Stimulated activated CD8-positive, alpha-beta memory T cell treated with anti-CD3 and anti-CD28 coated beads, Interleukin-7, amount 100 ng/mL, for 1 hour (primary cell): ENCODE measurements at places on chromosomes 6 and 20.

DNA sequence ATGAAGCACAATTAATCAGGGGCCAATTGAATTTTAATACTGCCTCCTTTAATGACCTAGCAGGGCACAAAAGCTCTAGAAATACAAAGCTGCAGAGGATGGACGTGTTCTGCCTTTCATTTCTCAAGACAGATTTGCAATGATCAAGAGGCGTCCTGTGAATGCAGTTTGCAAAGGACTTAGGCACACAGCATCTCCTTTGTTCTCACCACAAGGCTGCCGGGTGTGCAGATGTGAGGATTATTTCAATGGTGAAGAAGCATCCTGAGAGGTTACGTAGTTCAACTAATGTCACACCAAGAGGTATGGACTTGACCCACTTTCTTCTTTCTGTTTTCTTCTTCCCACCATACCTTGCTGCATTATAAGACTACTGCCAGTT is 42.9 kb upstream of the SPTLC3 start:
- DNase-seq, result no peak

- DNase-seq, result no peak
Observed at GRCh38 chr20:16672299-16672698, 57.5 kb upstream of the SNRPB2 start.

- DNase-seq, result no peak
Observed at GRCh38 chr20:24273251-24273650, 196.2 kb upstream of the SYNDIG1 start.

DNA sequence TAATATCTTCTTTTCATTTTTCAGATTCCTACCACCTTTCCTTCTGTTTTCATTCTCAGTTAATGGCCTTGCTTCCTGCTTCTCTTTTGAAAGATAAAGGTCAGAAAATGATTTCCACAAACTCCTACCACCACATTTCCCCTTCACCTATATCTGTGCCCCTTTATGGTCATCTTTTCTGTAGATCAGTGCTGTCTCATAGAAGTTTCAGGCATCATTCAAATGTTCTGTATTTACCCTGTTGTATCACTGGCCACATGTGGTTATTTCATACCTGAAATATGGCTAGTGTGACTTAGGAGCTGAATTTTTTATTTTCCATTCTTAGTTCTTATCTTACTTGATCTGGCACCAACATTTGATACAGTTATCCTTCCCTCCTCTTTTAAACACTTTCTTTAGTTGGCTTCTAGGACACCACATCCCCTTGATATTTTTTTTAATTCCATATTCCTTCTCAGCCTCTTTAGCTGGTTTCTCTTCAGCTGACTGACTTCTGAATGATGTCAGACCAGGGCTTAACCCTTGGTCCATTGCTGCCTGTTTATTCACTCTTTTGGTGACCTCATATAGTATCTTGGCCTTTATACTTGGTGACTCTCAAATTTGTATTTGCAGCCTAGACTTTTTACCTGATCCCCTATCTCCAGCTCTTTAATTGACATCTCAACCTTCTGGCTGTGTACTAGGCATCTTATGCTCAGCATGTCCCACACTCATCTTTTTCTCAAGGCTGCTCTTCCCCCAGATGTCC is 81.0 kb downstream of the ATRN start:
- no peak for DNase-seq

GRCh38 chr6:80528115-80528514 is 421.6 kb downstream of the BCKDHB start:
- DNase-seq, result no peak

DNA sequence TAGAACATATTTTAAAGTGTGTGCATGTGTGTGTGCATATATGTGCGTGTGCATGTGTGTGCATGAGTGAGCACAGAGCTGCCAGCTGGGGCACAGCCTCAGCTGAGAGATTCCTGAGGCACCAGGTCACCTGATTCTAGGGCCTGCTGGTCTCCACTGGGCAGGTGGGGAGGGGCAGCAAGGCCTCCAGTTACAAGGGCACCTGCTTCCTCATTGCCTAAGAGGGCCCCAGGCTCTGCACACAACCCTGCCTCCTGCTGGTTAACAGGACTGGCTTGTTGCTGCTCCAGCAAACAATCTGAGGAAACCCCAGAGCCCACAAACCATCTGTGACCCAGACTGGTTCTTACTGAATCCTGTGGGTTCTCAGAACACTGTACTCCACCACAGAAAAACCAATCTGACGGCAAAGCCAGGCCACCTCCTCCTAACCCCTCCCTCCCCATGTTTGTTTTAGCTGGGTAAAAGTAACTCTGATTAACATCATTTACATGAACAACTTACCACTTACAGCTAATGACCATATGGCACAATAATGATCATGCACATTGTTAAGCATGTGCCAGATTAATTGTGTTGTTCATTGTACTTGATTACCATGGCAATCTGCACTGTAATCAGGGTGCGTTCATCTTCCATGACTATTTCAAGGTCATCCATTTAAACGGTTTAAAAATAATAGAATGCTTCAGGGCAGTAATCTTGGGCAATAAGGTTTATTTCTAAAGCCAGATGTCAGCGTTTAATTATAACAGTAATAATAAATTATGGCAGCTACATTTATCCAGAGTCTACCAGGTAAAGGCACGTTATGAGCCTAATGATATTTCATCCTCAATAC is 23.1 kb upstream of the UBE2J1 start:
- peak; percentile 36 for DNase-seq

DNA sequence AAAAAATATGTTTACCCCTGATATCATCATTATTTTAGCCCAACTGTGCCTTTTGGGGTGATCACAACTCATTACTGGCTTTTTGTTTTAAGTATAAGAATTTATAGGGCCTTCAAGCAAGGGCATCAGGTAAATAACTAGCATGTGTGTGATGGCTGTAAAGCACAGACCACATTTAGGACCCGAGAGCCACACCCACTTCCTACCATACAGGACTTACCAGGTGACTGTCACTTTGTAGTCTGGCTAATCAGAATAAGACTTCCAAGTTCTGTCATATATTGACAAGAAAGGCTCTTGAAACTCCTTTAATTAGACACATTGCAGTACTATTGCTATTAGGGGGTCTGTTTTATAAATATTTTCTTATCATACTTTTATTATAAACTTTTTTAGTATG is 31.1 kb downstream of the TMEM242 start:
- DNase-seq, result no peak

GRCh38 chr6:112343390-112343789 is 3.7 kb upstream of the RFPL4B start:
- no peak for DNase-seq

DNA sequence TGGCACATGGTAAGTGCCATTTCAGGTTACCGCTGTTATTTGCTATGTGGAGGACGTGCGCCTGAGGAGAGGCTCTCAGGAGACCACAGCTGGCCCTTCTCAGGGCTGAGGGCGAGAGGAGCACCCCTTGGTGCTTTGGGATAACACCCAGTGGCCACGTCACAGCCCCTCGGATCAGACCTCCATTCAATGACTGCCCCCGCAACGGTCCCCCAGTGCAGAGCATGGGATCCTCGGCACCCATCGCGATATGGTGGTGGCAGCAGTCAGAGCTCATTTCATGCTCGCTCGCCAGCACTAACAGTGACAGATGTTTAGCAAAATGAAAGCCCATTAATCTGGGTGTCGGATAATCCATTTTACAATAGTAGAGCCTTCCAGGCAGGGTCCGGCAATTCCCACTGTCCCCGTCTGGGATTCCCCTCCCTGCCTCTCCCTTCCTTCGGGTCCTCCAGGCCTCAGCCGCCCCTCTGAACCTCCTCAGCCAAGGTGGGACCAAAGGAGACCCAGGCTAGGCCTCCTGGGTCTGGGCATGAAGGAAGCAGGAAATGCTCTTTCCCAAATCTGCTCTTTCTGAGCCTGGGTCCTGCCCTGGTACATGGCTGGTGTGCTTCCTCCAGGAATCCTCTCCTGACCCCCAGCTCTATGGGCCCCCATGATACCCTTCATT is 117.1 kb downstream of the GRM4 start:
- DNase-seq, result no peak
